Cardiac fibroblast (primary cell): ENCODE measurements at places on chromosomes 6 and 20.
A peak's percentile ranks its signal among the peaks of the same experiment; 100 is the strongest.

GRCh38 chr20:17611540-17612286 lies 41.8 kb downstream of the DSTN start:
- DNase-seq, result peak; percentile 46

DNA sequence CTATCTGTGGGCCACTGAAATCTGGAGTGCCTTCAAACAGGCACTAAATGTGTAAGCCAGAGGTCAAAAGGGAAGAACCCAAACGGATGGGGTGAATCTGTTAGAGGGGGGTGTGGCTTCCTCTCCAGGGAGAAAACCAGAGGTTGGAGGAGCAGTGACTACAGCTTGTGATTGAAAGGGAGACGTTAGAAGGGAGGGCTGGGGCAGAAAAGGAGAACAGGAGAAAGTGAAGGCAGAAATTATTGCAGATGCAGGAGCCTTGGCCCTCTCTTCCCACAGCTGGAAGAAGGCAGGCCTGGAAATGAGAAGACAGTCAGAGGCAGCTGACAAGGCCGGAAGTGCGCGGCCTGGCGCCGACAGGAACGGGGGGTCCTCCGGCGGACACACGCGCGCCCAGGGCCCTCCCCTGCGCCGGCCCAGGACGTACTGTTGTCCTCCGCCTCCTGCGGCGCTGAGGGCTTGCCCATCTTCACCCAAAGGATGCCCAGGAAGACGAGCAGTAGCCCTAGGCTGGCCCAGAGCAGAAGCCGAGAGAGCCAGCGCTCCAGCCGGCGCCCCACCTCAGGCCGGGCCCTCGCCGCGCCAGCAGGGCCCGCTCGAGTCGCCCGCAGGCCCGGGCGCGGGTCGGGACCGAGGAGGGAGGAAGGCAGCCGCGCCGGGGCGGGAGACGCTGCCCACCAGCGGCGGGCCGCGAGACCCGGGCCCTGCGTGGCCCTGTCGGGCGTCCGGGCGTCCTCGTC lies 806 bp downstream of the LEMD2 start:
- DNase-seq, result peak; percentile 88

- DNase-seq, result peak; percentile 61
These were observed 93.8 kb upstream of the CD93 start for GRCh38 chr20:23179766-23180403.

DNA sequence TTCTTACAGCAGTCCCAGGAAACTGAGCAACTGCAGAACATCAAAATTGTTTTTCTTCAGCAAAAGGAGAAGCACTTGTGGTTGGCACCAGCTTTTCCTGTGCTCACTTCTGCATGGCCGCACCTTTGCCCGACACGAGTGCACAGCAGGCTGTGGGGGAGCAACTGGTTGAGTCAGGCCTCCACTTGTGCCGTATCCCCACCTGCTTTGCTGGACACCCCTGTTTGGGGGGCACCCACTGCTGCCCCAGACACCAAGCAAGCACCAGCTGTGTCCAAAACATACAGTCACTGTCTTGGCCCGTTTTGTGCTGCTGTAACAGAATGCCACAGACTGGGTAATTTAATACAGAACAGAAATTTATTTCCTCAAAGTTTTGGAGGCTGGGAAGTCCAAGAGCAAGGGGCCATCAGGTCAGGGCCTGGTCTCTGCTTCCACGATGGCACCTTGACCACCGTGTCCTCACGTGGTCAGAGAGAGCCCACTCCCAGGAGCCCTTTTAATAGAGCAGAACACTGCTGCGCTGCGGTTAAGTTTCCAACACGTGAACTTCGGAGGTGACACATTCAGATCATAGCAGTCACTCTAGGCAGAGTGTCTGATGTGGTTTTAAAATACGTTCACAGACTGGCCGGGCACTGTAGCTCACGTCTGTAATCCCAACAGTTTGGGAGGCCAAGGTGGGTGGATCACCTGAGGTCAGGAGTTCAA lies 8.7 kb upstream of the GMEB2 start:
- no peak for DNase-seq

- no peak for DNase-seq
These were observed 75.3 kb upstream of the MRAP2 start for GRCh38 chr6:83958241-83958685.

DNA sequence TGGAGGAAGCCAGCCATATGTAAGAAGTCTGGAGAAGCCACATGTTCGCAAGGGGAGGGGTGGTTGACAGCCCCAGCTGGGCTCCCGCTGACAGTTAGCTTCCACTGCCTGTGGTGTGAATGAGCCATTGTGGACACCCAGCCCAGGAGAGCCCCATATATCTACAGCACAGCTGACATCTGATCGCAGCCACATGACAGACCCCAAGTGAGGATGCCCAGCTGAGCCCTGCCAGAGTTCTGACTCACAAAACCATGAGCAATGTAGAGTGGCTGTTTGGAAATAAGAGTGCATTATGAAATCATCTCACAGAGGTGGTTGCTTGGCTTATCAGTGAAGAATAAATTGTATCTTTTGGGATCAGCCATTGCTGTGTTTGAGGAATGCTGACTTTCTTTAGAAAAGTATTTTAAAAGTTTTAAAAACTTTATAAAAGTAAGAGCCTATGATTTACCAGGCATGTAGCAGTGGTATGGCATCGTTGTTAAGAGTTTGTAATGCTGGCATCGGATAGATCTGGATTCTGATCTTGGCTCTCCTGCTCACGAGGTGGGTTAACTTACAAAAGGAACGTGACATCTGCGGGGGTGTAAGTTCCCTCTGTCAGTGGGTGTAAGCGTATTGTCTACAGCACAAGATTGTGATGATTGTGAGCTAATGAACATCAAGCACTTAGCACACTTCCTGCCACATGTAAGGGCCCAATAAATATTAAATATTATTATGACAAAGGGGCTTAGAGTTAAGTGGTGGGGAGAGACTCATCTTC lies 24.1 kb downstream of the CFAP61 start:
- peak; percentile 58 for DNase-seq

DNA sequence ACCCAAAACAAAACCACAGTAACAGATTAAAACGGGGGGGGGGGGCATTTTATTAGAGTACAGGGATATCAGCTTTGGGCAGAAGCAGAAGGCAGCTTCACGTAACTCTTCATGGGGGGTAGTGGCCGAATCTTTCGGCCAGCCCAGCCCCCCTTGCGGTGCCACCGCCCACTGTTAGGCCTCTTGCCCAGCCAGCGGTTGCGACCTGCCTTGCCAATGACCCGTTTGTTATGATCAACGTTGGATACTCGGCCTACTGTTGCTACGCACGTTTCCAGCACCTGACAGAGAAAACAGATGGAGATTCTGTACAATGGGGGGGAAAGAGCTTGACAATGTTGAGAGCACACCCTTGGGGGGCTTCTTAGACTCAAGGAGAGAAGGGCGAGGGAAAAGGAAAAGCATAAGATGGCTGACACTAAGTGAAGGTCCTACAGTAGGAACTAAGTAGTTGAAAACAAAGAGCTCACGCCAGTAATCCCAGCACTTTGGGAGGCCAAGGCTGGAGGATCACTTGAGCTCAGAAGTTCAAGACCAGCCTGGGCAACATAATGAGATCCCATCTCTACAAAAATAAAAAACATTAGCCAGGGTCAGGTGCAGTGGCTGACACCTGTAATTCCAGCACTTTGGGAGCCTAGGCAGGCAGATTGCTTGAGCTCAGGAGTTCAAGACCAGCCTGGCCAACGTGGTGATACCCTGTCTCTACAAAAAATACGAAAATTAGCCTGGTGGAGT lies 724 bp upstream of the CUL7 start:
- no peak for DNase-seq

- DNase-seq, result peak; percentile 81
These were observed 74.0 kb downstream of the PTPRA start for GRCh38 chr20:2946988-2947961.

GRCh38 chr6:128882991-128883611 lies at the start of gene LAMA2:
Gene LAMA2, plus strand, starts transcription at chr6:128883138. Its CDS starts 108 bp downstream, at chr6:128883246.
- peak; percentile 87 for DNase-seq

DNA sequence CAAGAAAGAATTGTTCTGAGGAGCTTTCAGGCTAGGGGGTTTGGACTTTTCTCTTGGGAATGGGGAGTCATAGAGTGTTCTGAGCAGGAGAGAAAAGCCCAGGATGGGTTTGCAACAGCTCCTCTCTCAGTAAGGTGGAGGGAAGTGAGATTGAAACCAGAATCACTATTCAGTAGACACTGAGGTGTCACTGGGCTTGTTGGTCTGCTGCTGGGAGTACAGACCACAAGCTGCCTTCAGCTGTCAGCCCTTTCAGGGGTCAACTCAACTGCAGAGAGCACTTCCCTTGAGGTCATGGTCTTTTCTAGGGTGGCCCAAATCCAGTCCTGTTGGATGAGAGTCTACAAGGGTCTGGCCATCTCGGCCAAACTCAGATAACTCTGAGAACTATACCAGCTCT lies 12.9 kb upstream of the FOXA2 start:
- no peak for DNase-seq

DNA sequence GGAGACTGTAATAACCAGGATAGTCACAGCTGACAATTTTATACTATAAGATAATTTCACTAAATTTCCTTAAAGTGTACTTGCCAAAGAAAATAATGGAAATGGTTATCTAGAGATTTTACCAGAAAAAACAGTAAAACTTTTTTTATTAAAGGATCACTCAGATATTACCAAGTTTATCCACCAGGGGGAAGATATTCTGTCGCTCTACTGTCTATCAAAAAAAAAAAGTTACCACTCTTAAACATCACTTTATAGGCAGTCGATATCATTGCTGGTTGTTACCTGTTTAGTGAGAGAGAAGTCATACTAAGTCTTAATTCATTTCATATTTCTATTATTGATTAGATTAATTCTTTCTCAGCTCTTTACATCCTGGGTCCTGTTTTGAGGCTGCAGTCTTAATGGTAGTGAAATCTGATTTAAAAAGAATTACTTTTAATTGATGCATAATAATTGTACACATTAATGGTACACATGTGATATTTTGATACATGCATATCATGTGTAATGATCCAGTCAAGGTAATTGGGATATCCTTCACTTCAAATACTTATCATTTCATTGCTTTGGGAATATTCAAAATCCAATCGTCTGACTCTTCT lies 18.9 kb downstream of the L3MBTL3 start:
- peak; percentile 20 for DNase-seq

- DNase-seq, result peak; percentile 3
These were observed 149.0 kb upstream of the FUT9 start for GRCh38 chr6:95866732-95867131.

GRCh38 chr6:157595768-157596167 lies 214.8 kb downstream of the ZDHHC14 start:
- no peak for DNase-seq

GRCh38 chr6:55778705-55779104 lies 96.7 kb downstream of the BMP5 start:
- DNase-seq, result no peak

DNA sequence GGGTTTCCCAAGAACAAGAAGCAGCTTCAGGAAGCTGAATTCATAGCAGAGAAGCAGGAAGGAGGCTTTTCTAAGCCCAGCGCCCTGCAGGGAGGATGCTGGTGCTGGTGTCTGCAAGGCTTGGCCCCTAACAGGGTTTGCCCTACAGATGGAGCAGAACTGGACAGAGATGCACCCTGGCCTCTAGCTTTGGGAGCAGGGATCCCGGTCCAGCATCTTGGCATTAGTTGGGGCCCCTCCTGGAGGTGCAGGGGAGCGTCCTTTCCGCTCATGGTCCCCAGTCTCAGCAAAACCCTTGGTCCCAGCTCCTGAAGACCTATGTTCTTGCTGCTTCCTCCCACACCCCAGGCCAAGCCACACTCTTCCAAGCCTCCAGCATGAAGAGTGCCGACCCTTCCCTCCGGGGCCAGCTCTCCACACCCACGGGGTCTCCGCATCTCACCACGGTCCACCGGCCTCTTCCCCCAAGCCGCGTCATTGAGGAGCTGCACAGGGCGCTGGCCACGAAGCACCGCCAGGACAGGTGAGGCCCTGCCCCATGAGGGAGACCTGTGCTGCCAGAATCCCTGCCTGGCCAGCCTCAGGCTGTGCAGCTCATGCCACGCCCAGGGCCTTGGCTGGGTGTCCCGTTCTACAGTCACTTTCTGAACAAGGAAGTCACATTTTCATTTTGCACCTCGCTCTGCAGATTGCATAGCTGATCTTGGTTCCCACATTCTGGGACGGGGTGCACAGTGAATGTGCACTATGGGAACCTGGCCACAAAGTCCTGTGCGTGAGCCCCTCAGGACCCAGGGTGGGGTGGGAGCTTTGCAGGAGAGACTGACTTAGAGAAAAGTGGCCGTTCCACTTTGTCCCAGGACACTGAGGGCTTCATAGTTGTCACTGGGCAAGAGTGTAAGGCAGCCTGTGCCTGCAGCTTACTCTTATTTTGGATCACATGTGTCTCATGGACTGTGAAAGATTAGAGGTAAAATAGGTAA lies 160.2 kb downstream of the SYCP2 start:
- no peak for DNase-seq

GRCh38 chr20:22001886-22002285 lies 296.4 kb downstream of the PAX1 start:
- peak; percentile 8 for DNase-seq

GRCh38 chr6:163329991-163330390 lies 84.5 kb upstream of the QKI start:
- DNase-seq, result no peak

GRCh38 chr6:15596186-15596896 lies 66.5 kb downstream of the DTNBP1 start:
- DNase-seq, result peak; percentile 45

DNA sequence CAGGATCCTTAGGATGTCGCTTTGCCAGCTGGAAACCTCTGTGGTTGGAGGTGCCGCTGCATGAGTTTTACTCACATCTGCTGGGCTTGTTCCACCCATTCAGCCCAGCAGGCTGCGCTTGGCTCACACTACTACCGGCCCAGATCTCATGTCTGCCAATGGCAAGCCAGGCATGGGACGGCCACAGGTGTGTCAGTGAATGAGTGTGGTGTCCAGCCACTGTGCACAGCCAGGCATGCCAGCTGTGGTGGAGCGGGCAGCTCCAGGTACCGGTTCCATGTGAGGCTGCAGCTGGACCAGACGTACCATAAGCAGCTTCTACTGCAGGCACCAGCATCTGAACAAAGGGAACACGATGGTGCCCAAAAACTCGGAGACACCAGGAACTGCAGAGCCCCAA lies 33.1 kb upstream of the ASF1A start:
- no peak for DNase-seq

GRCh38 chr6:88872962-88873361 lies 90.5 kb downstream of the RNGTT start:
- DNase-seq, result no peak

GRCh38 chr20:13877793-13878192 lies 93.0 kb downstream of the NDUFAF5 start:
- no peak for DNase-seq

GRCh38 chr20:59333951-59334350 lies 33.5 kb downstream of the EDN3 start:
- DNase-seq, result no peak

DNA sequence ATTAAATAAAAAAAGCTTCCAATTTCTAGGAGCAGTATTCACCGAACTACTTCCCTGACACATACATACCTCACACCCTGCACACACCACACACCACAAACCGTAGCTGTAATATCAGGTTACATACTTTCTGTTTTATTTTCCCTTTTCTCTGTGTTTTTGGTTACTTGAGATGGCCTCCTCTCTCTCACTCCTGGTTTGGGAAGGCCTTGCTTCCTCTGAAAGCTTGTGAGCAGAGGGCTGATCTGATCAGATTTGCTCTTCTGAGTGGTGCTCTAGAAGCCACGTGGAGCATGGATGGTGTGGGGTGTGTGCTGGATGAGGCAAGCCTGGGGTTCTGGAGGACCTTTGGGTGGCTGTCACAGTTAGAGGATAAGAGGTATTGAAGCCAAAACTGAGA lies 20.9 kb downstream of the UTRN start:
- no peak for DNase-seq

GRCh38 chr20:38631155-38632022 lies 29.8 kb downstream of the ARHGAP40 start:
- DNase-seq, result peak; percentile 52

- DNase-seq, result no peak
These were observed 20.6 kb downstream of the KCNQ5 start for GRCh38 chr6:72642435-72642834.
